Activated CD4-positive, alpha-beta memory T cell treated with anti-CD3 and anti-CD28 coated beads, Interleukin-2, amount 10 ng/mL, durations not matched to agents 7 days and 5 days (primary cell): ENCODE measurements at places on chromosomes 1 and 21.
A peak's percentile ranks its signal among the peaks of the same experiment; 100 is the strongest.

DNA sequence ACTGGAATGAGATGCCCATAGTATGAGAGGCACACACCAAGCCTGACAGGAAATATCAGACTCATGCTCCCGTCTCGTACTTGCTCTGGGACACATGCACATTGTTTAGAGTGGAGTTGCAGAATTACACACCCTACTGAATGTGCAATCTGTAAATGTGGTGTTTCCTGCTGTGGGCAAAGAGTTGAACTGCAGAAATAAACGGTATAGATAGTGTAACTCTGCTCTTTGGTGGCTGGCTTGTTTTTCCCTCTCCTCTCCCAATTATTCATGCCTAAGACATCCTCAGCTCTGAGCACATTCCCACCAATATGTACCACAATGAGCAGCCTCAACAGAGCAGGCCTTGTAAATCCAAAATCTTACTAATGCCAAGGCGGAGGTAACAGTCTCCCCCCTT lies 90.1 kb upstream of the DIRAS3 start:
- DNase-seq = no peak

GRCh38 chr1:26317612-26318337 lies at the start of gene CD52:
Gene CD52 (plus strand): TSS chr1:26317958. CDS start chr1:26318018, 60 bp downstream.
- DNase-seq = peak; percentile 81

- DNase-seq = no peak
These were observed 12.6 kb downstream of the TMEM269 start for GRCh38 chr1:42797414-42797813.

- DNase-seq = no peak
These were observed 514 bp downstream of the S1PR1 start for GRCh38 chr1:101237229-101237837.

- DNase-seq = no peak
These were observed 11.3 kb downstream of the TXNIP start for GRCh38 chr1:145985129-145985501.

DNA sequence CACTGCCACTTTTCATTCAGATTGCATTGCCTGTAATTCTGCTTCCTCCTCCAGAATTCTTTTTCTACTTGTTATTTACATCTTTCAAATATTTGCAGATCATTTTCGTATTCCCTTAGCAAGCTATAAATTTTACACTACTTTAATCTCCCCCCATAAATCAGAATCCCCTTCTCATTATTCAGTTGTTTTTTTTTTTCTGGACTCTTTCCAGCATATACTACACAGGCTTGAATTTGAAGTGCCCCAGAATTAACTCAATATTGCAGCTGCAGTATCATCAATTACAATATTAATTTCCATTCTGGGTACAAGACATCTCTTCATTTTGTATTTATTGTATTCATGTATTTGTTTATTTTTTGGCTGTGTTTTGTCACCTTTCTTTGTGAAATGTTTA lies 1494.3 kb downstream of the AMY1C start:
- DNase-seq = no peak

DNA sequence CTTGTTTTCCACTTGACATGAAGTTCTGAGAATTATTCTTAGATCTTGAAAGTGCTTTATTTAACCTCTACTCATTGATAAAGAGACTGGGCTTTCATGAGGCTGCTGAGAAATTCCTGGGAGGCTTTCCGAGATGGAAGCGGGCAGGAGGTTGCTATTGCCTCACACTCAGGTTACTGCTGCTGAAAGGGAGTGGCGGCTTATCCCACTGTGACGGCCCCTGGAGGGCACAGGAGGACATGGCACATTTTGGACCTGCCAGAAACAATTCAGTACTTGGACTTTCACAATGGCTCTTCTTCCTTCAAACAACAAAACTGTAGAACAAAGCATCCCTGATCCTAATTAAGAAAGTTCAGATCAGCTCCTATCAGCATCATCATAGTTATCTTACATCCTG lies 16.2 kb upstream of the MARK1 start:
- no peak for DNase-seq

DNA sequence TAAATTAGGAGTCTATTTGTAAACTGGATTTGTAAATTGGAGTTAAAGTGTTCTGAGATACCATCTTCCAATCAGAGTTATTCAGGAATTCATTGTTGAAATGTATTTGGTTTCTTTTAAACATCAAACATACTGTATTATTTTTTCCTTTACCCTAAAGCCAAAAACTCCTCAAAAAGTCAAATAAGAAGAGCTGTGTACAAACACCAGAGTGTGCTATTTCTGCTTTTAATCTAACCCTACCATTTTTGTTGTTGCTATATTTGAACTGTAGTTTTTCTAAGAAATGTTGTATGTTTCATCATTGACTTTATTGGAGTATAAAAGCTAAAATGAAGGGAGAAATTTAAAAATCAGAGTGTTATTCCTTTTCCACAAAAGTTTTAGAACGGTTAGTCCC lies 35.8 kb downstream of the SLC30A7 start:
- no peak for DNase-seq

DNA sequence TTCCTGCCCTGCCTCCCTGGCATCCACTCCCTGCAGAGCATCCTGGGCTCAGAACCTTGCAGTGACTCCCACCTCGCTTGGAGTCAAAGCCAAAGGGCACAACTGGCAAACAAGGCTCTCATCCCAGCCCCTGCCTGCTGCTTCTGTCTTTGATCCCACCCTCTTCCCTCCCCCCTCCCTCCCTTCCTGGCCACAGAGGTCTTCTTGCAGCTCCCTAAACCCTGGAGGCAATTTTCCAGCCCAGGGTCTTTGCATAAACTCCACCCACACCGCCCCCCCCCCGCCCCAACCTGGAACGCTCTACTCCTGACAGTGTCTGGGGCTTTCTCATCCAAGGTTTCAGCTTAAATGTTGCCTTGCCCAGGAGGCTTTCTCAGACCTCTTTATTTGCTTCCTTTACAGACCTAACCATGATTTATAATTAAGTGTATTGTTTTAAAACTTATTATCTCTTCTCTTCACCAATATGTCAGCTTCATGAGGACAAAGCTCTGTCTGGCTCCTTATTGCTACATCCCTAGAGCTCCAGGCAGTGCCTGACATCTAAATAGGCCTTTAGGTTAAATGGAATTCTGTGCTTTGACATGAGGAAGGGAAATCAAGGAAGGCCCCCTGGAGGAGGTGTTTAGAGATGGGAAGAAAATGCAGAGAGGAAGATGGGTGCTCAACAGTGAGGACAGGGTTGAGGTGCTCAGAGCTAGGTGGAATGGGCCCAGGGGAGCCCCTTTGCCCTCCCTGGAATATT lies 37.7 kb upstream of the PADI1 start:
- no peak for DNase-seq

DNA sequence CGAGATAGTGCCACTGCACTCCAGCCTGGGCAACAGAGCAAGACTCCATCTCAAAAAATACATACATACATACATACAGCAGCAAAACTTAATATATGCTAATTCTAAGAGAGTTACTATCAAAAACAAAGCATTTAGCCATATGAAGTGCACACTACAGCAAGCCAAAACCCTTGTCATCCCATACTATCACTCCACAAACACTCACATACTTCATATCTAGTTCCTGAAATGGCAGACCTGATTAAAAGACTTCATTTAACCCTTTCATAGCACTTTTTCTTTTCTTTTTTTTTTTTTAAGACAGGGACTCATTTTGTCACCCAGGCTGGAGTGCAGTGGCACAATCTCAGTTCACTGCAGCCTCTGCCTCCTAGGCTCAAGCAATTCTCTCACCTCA lies 65.6 kb downstream of the COP1 start:
- no peak for DNase-seq

DNA sequence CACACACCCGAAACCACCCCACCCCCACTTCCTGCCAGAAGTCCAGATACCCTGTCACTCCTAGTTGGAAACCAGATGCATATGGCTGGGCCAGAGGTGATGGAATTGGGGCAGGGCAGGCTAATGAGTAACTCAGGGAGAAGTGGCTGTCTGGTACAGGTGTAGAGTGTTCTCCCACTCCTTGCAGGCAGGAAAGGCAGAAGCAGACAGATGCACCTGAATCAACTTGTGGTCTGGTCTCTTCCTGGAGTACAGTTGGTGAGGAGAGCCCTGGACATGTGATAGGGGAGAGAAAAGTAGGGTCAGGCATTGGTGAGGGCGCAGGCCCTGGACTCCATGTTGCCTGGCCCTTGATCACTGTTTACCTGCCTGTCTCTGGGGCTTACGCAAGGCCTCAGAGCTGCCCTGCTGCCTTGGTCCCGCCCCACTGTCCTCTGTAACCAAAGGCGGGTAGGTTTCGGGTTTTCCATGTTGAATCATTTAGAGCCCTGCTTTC lies 2.5 kb downstream of the CGN start:
- peak; percentile 20 for DNase-seq
